ENCODE measurements at places on chromosomes 6 and 20. TPM values are rescaled to one million over a fixed set of nuclear protein-coding genes. Genes with fewer than 3 reads are reported as not detected.

WFDC10B gene
- total RNA-seq: not detected

GSTA3 gene
- not detected for total RNA-seq

CLPSL2 gene
- not detected for total RNA-seq

MYBL2 gene
- 0.41 TPM for total RNA-seq

BTN1A1 gene
- total RNA-seq: not detected

SNAP91 gene
- 108 TPM for total RNA-seq

JPH2 gene
- total RNA-seq: under 0.01 TPM

KCNQ5 gene
- 12.6 TPM for total RNA-seq

GRM1 gene
- 14.3 TPM for total RNA-seq

MOG gene
- total RNA-seq: under 0.01 TPM
